Midbrain (tissue), 1 donor: ENCODE measurements at places on chromosomes 6 and 20.

DNA sequence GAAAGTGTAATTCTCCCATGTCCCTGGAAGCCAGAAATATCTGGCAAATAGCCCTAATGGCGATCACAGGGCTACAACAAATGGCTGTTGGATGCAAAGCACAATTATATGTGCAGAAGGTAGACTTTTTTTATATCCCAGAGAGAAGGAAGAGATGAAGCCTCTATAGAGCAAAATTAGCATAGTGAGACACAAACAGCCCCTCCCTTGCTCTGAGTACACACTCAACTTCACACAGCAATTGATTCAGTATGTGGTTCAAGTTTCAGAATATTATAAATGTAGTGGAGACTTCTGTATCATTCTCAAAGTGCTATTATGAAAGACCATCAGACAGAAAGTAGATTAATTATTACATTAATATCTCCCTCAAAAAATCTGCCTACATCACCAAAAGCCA lies 246.5 kb upstream of the TBX18 start:
- no peak for DNase-seq

DNA sequence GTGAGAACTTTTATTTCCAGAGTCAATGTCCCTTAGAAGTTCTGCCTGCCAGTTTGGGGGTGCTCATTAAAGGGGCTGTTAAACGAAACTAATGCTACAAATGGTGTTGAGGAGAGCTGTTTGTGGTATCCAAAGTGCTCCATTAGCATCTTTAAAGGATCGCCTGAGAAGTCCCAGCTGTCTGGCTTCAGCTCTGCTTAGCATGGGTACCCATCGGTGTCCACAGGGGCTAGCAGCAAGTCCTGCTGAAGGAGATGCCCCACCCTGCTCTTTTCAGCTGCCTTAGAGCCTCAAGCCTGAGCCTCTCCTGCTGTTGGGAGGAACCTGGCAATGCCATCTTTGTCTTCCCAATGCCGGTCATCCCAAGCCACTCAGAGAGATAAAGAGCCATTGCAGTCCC lies 111.1 kb downstream of the FOXO3 start:
- DNase-seq, result no peak

DNA sequence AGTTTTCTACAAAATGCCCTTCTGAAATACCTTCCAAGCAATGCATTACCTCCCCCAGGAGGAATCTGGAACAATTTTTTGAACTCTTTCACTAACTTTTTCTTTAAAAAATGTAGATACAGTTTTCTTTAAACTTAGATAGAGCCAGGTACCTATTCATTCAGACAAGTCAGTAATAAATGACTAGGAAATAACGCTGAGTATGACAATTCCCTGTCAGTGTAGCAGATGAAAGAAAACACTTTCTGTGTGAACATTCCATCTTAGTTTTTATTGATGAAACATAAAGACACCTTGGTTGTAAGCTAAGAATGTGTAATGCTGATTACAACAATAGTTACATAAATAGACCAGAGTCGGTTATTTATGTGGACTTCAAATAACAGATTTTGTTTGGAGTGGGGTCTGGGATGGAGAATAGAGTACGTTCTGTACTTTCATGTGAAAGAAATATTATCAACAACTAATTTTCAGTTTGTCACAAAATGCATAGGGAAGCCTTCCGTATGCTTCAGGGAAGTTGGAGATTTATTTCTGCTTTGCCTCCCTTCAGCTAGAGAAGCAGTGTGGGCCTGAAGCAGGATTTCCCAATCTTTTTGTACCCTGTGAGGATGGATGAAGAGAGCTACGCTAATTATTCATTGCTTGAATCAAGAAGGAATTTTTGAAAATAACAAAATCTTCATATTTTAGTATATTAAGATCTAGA lies 19.2 kb upstream of the QKI start:
- DNase-seq, result no peak

DNA sequence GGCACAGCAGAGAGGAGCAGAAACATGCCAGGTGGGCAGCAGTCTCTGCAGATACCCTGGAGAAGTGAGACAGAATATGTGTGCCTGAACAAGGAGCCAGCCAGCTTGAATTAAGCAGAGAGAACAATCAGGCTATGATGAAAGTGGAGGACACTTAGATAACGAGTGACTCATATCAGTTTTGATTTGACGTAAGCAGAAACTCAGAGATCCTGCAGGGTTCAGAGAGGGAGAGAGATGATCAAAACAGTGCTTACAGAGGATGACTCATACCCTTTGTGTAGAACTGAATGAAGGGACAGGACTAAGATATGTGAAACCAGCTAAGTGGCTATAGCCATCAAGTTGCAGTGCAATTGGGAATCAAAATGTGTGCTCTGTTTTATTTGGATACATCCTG lies 300.7 kb downstream of the TENT5A start:
- DNase-seq, result no peak

DNA sequence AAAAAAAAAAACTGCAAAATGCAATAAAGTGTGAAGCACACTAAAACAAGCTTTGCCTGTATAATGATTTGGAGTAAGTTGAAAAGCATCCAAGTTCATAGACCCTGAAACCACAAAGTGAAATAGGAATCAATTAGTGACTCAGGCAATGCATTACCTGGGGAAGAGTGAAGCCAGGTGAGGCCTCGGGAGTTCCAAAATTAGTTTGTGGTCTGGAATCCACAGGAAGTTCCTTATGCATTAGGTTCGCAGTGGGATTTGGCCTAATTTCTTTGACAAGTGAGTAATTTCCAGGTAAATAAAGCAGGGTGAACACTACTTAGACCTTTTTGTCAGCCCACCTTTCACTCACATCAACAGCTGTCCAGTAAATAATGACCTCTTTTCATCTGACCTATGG lies 490.8 kb downstream of the CBLN4 start:
- DNase-seq, result no peak

- DNase-seq, result no peak
Measured at GRCh38 chr20:14611479-14611878, 274.1 kb upstream of the FLRT3 start.

- DNase-seq, result no peak
Measured at GRCh38 chr20:32164984-32165735, 42.4 kb downstream of the PLAGL2 start.

DNA sequence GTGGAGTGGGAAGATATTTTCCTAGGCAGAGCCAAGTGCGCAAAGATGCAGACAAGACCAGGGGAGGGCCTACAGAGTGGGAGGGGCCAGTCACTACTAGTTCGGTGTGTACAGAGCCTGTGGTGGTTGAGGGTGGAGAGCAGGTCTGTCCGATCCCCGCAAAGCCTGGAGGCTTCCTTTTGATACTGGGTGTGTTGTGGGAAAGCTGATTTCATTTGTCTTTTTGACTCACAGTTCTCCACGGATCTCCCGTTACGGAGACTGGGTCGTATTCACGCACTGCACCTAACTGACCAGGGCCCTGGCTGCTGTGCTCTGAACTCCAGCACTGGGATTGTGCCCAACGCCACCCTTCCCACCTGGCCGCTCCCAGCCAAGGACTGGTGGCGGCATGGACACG lies 1.4 kb upstream of the TIAM2 start:
- no peak for DNase-seq

- DNase-seq, result no peak
Measured at GRCh38 chr6:111845441-111845871, 27.8 kb downstream of the FYN start.

DNA sequence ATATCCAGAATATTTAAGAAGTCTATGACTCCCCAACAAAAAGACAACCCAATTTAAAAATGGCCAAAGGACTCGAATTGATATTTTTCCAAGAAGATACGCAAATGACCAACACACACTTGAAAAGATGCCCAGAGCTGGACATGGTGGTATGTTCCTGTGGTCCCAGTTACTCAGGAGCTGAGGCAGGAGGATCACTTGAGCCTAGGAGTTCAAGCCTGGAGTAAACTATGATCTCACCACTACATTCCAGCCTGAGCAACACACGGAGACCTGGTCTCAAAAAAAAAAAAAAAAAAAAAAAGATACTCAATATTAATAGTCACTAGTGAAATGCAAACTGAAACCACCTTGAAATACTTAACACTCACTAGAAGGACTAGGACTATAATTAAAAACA lies 12.2 kb upstream of the ARMC2 start:
- no peak for DNase-seq

- DNase-seq, result no peak
Measured at GRCh38 chr20:58706150-58706892, 13.7 kb downstream of the NPEPL1 start.

DNA sequence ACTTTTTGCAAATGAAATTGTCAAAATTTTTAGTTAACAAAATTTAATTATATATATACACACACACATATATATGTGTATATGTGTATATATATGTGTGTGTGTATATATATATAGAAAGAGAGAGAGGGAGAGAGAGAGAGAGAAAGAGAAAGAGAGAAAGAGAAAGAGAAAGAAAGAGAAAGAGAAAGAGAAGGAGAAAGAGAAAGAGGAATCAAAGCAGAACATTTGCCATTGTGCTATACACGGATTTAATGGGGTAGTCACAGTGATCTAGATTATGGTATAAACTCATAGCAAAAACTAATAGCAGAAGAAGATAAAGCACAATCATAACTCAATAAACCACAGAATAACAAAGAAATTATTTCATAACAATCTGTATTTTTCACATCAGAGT lies 126.7 kb downstream of the DST start:
- no peak for DNase-seq

- no peak for DNase-seq
Measured at GRCh38 chr6:111464184-111464583, 18.8 kb downstream of the REV3L start.

DNA sequence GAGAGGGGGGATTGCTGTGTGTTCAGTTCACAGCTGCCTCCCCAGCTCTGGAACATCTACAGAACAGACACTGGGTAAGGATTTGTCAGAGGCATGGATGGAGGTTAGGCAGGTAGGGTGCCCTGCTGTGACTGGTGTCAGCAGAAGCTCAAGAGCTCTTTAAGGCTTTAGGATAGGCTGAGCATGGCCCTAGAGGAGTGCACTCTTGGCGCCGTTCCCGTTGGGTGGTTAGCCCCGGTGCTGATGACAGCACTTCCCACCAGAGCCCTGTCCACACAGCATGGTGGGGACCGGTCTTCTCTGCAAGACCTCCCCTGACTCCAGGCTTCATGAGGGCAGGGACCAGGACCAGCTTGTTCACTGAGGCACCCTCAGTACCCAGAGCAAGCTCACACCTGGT lies 262.0 kb downstream of the BMP7 start:
- DNase-seq, result no peak

GRCh38 chr6:98957450-98957849 lies 9.7 kb upstream of the FBXL4 start:
- no peak for DNase-seq

DNA sequence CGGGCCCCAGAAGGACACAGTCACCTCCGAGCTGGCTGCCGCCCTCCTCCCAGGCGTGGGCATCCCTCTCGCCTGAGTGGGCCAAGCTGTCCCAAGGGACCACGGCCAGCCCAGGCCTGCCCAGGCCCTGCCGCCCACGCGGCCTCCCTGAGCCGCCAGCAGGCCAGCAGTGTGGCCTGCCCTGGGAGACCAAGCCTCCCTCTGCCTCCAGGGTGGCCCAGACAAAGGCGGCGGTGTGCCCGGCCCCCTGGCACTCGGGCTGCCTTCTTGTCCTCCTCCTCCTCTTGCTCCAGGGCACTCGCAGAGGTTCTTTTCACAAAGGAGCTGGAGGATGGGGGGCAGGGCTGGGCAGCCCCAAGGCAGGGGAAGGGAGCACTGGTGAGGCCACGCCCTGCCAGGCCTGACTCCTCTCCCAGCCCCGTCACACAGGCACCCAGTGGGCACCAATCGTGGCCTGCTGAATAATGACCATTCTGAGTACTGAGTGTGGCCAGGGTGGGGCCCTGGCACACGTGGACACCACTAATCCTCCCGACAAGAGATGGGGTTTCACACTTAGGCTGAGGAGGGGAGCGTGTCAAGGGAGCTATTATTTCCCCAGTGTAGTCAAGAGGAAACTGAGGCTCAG lies 25.3 kb downstream of the NOL4L start:
- DNase-seq, result peak; percentile 25

- no peak for DNase-seq
Measured at GRCh38 chr6:49025273-49026240, 437.5 kb downstream of the MMUT start.

GRCh38 chr6:45069091-45069490 lies 259.0 kb upstream of the RUNX2 start:
- no peak for DNase-seq

GRCh38 chr6:157666729-157667128 lies 156.3 kb upstream of the SNX9 start:
- no peak for DNase-seq

DNA sequence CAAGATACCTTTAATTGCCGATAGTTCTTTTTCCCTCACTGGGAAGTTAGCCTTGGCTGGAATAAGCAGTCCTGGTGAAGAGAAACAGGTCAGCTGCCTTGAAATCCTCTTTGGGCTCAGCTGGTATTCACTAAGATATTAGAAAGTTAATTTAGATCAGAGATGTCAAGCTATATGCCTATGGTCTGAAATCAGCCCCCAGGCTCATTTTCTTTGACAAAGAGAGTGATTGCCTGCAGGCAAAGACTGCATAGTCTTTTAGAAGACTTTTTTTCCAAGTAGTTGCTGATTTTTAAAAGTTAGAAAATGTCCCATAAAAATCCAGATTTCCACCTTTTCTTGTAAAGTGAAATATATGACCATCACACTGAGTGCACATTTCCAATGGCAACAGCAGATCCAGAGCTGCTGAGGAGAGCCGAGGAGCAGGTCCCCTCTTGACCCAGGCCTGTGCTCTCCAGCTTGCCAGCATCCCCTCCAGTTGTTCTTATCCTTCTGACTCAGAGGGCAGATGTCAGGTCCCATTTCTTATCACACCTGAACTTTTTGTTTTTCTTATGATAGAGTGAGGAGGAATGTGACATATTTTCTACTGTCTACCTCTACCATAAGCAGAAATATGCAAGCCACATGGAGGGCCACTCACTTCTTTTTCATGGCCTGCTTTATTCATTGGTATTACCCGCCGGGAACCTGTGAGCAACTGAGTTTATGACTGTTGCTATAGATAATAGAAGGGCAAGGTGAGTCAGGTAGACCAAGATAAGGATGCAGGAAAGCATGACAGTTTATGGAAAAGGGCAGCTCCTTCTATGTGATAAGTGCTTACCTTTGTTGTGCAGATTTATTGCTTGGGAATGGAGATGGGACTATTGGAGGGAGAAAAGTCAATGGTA lies 17.6 kb upstream of the L3MBTL3 start:
- no peak for DNase-seq

- DNase-seq, result peak; percentile 16
Measured at GRCh38 chr20:63830841-63831588, at the start of gene ZBTB46. ZBTB46 (minus strand) TSS chr20:63831264; CDS start chr20:63790757, 40,507 bp downstream.

- no peak for DNase-seq
Measured at GRCh38 chr6:119162134-119162775, 83.8 kb upstream of the FAM184A start.
